ENCODE measurements at places on chromosomes 1 and 21.

DNA sequence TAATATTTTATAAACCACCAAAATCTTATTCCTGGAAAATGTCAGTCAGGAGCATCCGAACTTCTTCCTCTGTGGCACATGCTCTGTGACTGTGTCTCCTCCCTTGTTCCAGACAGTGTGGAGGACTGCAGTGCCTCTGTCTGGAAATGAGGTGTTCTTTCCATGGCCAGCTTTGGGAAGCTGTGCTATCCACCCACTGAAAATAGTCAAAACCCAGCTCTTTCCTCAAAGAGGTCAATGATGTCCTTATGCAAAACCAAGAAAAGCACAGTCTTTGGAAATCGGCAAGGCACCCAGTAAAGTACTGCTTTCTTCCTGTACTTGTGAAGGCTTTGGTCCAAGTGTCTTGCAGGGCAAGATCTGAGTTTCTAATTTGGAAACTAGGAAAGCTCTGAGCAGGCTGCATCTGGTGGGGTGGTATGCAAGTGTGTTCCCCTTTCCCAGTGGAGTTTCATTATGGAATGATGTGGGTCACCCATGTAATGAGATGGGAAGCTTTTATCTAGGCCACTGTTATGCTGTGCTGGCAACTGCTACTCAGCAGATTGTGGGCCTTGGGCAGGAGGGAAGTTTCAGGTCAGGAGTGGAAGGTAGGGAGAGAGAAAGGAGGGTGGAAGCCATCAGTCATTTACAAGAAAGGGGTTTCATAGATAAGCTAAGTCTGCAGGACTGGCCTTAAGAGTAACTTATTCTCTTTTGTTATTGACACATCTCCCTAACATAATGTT is 6.0 kb downstream of the KIAA0040 start:
- no peak for DNase-seq

DNA sequence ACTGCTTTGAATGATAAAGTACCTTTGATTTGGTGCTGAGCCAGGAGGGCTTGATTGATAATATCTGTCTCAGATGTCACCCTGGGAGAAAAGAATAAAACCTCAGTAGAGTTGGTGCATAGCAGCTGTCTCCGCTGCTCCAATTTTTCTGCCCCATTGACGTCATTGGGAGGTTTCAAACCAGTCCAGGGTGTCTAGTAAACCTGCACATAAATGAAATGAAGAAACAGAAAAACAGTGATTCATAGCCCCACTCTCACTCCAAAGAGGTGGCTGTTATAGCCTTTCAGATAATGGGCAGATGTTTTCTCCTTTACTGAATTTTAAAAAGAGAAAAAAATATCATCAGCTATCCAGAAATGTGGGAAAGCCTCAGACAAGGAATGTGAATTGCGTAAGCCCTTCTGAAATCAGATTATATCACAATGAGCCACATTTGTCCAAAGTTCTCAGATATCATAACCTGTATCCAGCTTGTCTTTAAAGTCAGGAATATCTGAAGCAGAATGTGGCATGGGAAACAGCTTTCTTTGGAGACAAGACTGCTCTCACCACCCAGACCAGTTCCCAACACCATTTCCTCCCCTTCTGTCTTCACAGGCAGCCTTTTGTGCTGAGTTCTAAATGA is 351.3 kb upstream of the SGIP1 start:
- DNase-seq: no peak

GRCh38 chr21:39775816-39776215 is 30.8 kb downstream of the IGSF5 start:
- DNase-seq: no peak

- no peak for DNase-seq
Observed at GRCh38 chr1:240503036-240503435, 108.9 kb downstream of the GREM2 start.
